Spleen (tissue), 13 donors: ENCODE measurements at places on chromosomes 5 and 9. TPM values are rescaled to one million over a fixed set of nuclear protein-coding genes. Genes with fewer than 3 reads are reported as not detected.

The RASGEF1C gene
- not detected for polyA plus RNA-seq

The HMHB1 gene
- polyA plus RNA-seq = not detected

The LECT2 gene
- not detected for polyA plus RNA-seq

The ZDHHC11 gene
- polyA plus RNA-seq = 2.8 TPM

The CLK4 gene
- 30.2 TPM for polyA plus RNA-seq

The BSPRY gene
- 0.26 TPM for polyA plus RNA-seq

The PCDHGA4 gene
- polyA plus RNA-seq = 0.05 TPM

The PLK2 gene
- polyA plus RNA-seq = 23.2 TPM

The SH3TC2 gene
- 0.38 TPM for polyA plus RNA-seq

The KCNMB1 gene
- polyA plus RNA-seq = 0.80 TPM

The LMX1B gene
- not detected for polyA plus RNA-seq

The AFAP1L1 gene
- 6.0 TPM for polyA plus RNA-seq

The NR5A1 gene
- 65.0 TPM for polyA plus RNA-seq

The MAP1B gene
- 0.68 TPM for polyA plus RNA-seq

The ESM1 gene
- 0.09 TPM for polyA plus RNA-seq

The C1QTNF2 gene
- 0.24 TPM for polyA plus RNA-seq

The FOXD4L5 gene
- not detected for polyA plus RNA-seq

The ALDH1A1 gene
- 63.4 TPM for polyA plus RNA-seq

The DNAJC21 gene
- 16.3 TPM for polyA plus RNA-seq

The SLC36A2 gene
- polyA plus RNA-seq = not detected

The ZNF366 gene
- polyA plus RNA-seq = 0.26 TPM

The ARSI gene
- polyA plus RNA-seq = 0.07 TPM
